Fibroblast of pulmonary artery (primary cell): ENCODE measurements at places on chromosomes 1 and 21.
A peak's percentile ranks its signal among the peaks of the same experiment; 100 is the strongest.

- peak; percentile 97 for DNase-seq
Observed at GRCh38 chr1:116377541-116378529, 4.8 kb downstream of the ATP1A1 start.

GRCh38 chr1:156203331-156203730 is 9.4 kb downstream of the SLC25A44 start:
- DNase-seq, result peak; percentile 77

DNA sequence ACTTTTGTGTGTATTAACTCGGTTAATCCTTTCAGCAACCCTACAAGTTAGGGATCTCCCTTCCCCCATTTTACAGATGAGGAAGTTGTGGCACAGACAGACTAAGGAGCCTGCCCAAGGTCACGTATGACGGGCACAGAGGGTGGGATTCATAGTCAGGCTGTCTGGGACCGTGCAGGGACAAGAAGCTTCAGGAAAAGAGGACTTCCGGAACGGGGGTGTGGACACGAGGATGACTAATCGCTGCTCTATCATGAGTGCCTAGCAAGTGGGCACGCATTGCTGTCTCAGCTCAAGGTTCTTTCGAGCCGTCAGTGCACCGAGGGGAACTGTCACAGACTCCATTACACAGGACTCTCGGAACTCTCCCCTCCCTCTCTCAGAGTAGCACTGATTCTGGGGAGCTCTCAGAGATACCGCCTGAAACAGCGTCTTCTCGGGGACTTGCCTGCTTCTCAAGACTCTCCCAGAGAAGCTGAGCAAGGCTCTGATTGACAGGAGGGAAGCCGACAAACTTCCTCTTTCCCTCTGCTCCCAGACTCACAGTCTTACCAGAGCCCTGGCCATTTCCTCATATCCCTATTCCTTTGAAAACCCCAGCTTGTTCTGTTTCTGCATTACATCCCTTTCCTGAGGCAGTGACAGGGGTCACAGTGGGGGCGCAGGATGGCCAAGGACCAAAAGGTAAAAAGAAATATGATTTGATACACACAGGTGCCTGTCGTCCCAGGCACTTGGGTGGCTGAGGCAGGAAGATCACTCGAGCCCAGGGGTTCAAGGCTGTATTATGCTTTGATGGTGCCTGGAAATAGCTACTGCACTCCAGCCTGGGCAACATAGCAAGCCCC is 14.4 kb downstream of the FHAD1 start:
- DNase-seq, result peak; percentile 44

DNA sequence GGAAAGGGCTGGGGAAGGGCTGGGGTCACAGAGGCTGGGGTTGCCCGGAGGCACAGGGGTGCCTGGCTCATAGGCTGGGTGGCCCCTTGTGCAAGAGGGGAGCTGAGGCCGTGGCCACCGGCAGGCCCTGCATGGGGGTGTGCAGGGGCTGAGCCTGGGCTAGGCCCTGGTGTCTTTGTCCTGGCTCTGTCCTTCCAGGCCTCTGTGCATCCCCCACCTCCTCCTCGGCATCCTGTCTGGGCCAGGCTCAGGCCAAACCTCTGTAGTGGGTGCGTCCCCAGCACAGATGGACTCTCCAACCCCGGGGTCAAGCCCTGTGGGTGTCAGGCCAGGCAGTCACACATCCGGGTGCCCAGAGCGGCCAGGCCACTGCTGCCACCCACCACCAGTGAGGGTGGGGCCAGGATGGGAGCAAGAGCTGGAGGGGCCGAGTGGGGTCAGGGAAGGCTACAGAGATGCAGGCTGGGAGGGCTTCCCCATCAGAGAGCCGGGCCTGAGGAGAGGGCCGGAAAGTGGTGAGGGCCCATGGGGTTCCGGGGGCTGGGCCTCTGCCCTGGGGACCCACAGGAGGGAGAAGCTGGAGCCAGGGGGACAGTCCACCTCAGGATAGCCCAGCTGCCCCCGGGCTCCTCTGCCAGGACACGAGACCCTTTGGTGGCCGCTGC is 19.4 kb downstream of the PANK4 start:
- no peak for DNase-seq

GRCh38 chr1:87077959-87078639 is 163.7 kb downstream of the HS2ST1 start:
- DNase-seq, result no peak

DNA sequence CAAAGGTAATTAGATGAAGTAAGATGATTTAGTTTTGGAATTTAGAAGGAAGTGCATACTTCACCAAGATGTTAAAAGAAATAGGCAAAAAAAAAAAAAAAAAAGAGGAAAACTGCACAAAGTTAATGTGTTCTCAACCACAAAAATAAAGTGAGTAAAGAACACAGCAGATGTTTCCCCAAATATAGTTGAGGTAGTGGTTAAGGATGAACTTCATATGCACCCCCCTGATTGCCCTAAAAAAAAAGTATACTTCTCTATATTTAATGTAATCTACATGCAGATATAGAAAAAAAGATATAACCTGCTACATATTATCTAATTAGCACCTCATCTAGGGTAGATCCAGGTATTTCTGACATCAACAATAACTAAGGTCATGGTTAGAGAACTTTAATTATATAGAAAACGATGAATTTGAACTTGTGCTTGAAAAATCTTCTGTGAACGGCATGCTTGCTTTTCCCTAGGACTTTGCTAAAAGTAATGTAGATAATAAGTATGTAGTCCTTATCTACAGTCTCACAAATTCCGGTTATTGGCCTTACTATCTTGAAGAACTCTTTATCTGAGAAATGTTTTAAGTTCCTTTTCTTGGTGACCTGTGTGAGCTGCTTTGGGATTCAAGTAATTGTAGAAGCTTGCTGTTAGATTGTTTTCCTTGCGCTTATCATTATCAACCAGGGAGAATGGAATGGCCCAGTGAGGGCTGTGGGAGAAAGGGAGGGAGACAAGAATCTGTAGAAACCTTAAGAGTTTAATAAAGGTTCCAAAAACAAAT is 70.1 kb upstream of the LRRC7 start:
- DNase-seq, result no peak

DNA sequence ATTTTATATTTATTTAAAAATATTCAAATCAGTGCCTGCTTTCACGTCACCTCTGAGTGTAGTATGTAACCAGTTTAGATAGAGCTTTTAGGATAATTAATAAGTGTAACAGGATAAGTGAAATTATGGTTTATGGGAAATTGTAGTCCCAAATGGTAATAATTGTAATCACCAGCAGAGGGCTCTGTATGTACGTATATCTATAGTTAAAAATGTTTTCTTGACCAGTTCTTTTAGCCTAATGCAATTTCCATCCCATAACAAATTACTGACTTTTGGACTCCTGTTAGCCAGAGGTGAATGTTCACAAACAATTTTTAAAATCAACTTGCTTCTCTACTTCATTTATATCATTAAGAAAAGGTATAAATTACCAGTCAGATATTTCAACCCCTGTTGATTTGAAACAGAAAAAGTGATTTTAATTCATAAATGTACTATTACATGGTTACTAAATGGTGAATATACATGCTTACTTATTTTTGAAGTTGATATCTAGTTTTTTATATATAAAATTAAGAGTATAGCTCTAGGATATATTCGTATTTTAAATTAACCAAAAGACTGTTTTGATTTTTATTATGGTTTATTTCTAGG is 25.3 kb downstream of the SLC30A7 start:
- peak; percentile 79 for DNase-seq

GRCh38 chr21:27201197-27201596 is 234.3 kb upstream of the ADAMTS5 start:
- DNase-seq, result peak; percentile 23

DNA sequence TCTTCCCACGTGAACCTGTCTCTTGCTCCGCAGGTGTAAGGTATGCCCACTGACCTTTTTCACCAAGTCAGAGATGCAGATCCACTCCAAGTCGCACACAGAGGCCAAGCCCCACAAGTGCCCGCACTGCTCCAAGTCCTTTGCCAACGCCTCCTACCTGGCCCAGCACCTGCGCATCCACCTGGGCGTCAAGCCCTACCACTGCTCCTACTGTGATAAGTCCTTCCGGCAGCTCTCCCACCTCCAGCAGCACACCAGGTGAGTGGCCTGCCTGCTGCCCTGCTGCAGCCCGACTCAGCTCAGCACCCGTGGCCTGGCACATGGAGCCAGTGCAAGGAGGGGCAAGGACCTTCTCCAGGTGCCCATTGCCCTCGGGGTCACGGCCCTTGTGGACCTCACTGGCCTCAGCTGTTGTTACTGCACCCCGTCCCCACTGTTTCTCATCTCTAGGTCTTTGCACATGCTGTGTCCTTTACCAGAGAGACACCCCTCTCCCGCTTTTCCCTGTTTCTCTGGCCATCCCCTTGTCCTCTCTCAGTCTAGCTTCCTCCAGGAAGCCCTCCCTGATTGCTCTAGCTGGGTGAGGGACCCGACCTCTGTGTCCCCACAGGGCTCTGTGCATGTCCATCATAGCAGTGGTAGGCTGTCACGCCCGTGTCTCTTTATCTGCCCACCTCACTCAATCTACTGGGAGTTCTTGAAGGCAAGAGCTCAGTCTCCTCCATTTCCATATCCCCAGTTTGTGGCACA is 25.4 kb downstream of the ZNF362 start:
- DNase-seq, result no peak
